ENCODE measurements at places on chromosomes 6 and 20. TPM values are rescaled to one million over a fixed set of nuclear protein-coding genes. Genes with fewer than 3 reads are reported as not detected.

- H3K27ac ChIP-seq: no peak overlapping the region
- no peaks in the 10 kb centered on the region for H3K27me3 ChIP-seq
- H3K4me3 ChIP-seq: no peak overlapping the region
- no peak for DNase-seq
- H3K4me1 ChIP-seq: no peaks in the 10 kb centered on the region
- H3K36me3 ChIP-seq: no peaks in the 10 kb centered on the region
Observed at GRCh38 chr6:72267470-72267869, 354.4 kb upstream of the KCNQ5 start.

GRCh38 chr6:138535728-138536455 lies 36.6 kb upstream of the NHSL1 start:
- no peaks in the 10 kb centered on the region for H3K36me3 ChIP-seq
- no peaks in the 10 kb centered on the region for H3K4me1 ChIP-seq
- DNase-seq: no peak
- H3K27ac ChIP-seq: no peak overlapping the region
- H3K27me3 ChIP-seq: no peaks in the 10 kb centered on the region

Gene NRN1
- total RNA-seq: 9.3 TPM

GRCh38 chr6:40804905-40805304 lies 217.7 kb upstream of the LRFN2 start:
- H3K27ac ChIP-seq: no peak overlapping the region
- no peaks in the 10 kb centered on the region for H3K36me3 ChIP-seq
- no peak overlapping the region for H3K4me3 ChIP-seq
- no peak for DNase-seq
- H3K27me3 ChIP-seq: no peaks in the 10 kb centered on the region
- H3K4me1 ChIP-seq: peaks cover 28% of the 10 kb centered on the region

GRCh38 chr6:13908955-13909381 lies 15.8 kb upstream of the RNF182 start:
- H3K4me1 ChIP-seq: no peaks in the 10 kb centered on the region
- H3K27me3 ChIP-seq: no peaks in the 10 kb centered on the region
- H3K4me3 ChIP-seq: no peak overlapping the region
- no peak overlapping the region for H3K27ac ChIP-seq
- DNase-seq: no peak
- H3K36me3 ChIP-seq: no peaks in the 10 kb centered on the region

Gene TFAP2A
- total RNA-seq: not detected

DNA sequence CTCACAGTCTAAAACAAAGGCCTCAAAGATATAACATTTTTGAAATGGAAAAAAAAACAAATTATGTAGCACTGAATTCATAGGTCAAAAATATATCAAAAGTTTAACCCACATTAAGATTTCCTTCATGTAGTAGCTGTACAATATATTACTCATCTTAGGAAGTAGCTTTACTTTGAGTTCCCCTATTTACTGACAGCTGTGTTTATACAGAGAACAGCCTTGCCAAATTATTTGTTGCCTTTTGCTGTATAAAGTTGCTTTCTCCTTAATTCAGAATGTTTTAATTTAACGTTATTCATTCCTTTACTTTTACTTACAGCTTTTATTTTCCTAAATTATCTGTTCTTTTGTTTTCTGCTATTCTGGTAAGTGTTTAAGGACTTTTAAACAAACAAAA lies 181.0 kb downstream of the COL12A1 start:
- no peak overlapping the region for H3K4me3 ChIP-seq
- no peak for DNase-seq
- H3K36me3 ChIP-seq: no peaks in the 10 kb centered on the region
- no peaks in the 10 kb centered on the region for H3K27me3 ChIP-seq
- no peaks in the 10 kb centered on the region for H3K4me1 ChIP-seq
- no peak overlapping the region for H3K27ac ChIP-seq

- no peak overlapping the region for H3K4me3 ChIP-seq
- no peaks in the 10 kb centered on the region for H3K4me1 ChIP-seq
- H3K27me3 ChIP-seq: no peaks in the 10 kb centered on the region
- H3K27ac ChIP-seq: no peak overlapping the region
- DNase-seq: no peak
- H3K36me3 ChIP-seq: no peaks in the 10 kb centered on the region
Observed at GRCh38 chr20:62659488-62660239, 17.4 kb downstream of the SLCO4A1 start.

DNA sequence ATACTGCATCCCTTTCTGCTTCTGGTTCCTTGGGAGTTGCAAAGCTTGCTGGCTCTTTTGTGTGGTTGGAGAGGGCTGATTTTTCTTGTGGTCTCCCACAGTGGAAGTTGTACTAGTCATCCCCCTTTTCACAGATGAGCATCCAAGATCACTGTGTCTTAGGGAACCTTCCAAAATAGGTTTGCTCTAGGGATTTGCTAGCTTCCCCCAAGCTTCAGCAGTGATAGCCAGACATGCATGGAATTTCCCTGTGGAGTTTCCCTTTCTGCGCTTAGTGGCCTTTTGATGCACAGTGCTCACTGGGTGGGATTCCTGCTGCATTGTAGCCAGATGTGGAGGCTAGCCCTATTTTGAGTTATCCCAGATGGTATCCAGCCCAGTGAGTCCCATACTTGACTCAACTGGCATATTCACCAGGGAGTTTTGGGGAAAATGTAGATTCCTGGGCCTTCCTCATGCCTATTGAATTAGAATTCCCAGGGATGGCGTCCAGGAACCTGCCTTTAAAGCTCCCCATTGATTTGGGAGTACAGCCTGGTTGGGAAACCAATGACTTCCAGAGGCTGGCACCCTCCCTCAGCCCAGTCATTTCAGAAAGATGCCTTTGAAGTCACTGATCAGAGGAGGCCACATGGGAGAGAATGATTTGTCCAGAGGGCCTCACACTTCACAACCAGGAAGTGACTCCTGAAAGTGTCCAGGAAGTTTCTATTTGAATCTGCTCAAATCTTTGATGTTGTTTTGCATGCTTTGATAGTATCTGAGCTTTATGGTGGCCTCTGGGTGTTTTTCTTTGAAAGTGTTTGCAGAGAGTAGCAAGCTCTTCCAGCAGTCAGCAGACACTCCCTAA lies 25.9 kb downstream of the PPARD start:
- no peaks in the 10 kb centered on the region for H3K27me3 ChIP-seq
- peaks cover 63% of the 10 kb centered on the region for H3K4me1 ChIP-seq
- no peak overlapping the region for H3K4me3 ChIP-seq
- DNase-seq: no peak
- H3K27ac ChIP-seq: peak overlapping the region; percentile 83

GRCh38 chr6:75230484-75231325 lies 12.9 kb downstream of the COX7A2 start:
- H3K4me3 ChIP-seq: no peak overlapping the region
- H3K36me3 ChIP-seq: peaks cover 2% of the 10 kb centered on the region
- H3K27ac ChIP-seq: no peak overlapping the region
- peaks cover 12% of the 10 kb centered on the region for H3K4me1 ChIP-seq
- no peaks in the 10 kb centered on the region for H3K27me3 ChIP-seq

Gene HNF4A
- total RNA-seq: not detected

DNA sequence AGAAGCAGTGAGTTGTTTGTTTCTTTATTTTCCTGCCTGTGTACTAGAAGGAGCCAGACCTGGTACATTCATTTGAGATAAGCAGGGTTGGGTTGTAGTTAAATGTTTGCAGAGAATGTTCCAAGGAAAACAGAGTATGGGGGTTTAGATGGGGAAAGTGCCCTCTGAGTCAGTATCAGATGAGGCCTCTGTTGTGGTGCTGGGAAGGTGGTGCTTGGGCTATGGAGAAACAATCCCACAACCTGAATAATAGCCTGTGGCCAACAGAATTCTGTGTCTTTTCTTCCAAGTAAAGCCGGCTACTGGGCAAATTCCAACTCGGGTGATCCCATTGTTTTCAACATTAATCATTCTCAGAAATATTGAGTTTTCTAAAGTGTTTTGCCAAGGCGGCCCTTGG lies 109.3 kb downstream of the RNF144B start:
- DNase-seq: no peak
- no peak overlapping the region for H3K27ac ChIP-seq
- H3K36me3 ChIP-seq: no peaks in the 10 kb centered on the region

DNA sequence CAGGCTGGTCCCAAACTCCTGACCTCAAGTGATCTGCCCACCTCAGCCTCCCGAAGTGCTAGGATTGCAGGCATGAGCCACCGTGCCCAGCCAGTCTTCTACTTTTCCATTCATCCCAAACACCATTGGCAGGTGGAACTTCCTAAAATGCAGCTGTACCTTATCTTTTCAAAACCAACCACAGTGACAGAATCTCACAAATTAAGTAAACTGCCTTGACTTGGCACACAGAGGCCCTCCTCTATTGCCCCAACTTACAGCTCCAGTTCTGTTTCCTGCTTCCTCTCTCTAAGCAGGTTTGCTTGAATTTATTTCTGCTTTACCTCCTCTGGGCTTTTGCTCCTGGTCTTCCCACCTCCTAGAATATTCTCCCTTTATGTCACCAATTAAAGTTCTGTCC lies 7.6 kb downstream of the MYB start:
- H3K27ac ChIP-seq: no peak overlapping the region
- H3K27me3 ChIP-seq: peaks cover 28% of the 10 kb centered on the region
- DNase-seq: no peak
- no peak overlapping the region for H3K4me3 ChIP-seq
- peaks cover 2% of the 10 kb centered on the region for H3K36me3 ChIP-seq

GRCh38 chr6:149235130-149235561 lies 82.4 kb upstream of the TAB2 start:
- DNase-seq: no peak
- no peak overlapping the region for H3K27ac ChIP-seq
- H3K27me3 ChIP-seq: no peaks in the 10 kb centered on the region
- H3K4me3 ChIP-seq: no peak overlapping the region
- H3K36me3 ChIP-seq: no peaks in the 10 kb centered on the region
- no peaks in the 10 kb centered on the region for H3K4me1 ChIP-seq

Gene MYB
- not detected for total RNA-seq

DNA sequence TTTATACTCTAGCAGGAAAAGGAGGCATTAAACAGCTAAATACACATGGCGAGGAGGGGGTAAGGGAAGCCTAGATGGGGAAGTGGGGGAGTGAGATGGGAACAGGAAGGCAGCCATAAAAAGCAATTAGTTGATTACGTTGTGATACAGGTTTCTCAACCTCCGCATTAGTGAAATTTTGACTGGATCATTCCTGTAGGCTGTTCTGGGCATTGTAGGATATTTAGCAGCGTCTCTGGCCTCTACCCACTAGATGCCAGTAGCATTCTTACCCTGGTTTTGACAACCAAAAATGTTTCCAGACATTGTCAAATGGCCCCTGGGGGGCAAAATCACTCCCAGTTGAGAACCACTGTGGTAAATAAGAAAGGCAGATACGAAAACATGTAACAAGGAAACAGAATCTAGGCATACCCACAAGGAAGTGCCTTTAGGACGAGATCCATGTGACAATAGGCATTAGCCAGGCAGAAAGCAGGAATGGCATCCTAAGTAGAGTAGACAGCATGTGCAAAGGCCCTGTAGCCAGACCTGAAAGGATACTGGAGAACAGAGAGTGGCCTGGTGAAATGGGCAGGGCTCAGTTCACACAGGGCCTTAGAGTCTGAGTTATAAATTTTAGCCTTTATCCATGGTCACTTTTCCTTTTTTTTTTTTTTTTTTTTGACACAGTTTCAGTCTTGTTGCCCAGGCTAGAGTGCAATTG lies 25.8 kb upstream of the PTPN1 start:
- peak overlapping the region; percentile 84 for H3K27ac ChIP-seq
- DNase-seq: no peak
- peaks cover 9% of the 10 kb centered on the region for H3K4me1 ChIP-seq
- no peaks in the 10 kb centered on the region for H3K27me3 ChIP-seq
- H3K4me3 ChIP-seq: peak overlapping the region; percentile 63

- no peak overlapping the region for H3K4me3 ChIP-seq
- H3K27ac ChIP-seq: no peak overlapping the region
- H3K4me1 ChIP-seq: no peaks in the 10 kb centered on the region
- DNase-seq: no peak
- no peaks in the 10 kb centered on the region for H3K27me3 ChIP-seq
Observed at GRCh38 chr6:134624781-134625180, 306.9 kb upstream of the SGK1 start.

DNA sequence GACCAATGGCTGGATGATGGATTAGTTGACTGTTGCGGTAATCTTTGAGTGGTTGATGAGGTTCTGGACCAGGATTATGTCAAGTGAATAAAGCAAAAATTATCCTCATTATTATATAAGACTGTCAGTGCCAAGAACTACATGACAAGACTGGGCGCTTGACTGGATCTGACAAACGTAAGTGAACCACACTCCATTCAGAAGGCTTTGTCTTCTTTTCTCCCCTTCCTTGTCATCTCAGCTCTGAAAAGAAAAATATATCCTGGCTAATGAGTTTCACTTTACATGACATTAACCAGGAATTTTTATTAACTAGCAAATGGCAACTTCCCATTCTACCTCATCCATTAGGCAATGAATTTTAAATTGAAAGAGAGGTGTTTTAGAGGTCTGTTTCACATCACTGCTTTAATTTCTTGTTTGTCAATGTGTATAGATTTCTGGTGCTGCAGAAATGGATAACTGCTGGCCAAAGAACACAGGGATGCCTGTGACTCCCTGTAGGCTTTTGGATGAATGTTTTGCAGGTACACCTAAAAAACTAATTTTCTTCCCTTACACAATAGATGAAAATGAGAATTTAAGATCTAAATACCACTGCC lies 150.1 kb downstream of the ELOVL4 start:
- no peak overlapping the region for H3K27ac ChIP-seq
- DNase-seq: no peak
- H3K27me3 ChIP-seq: no peaks in the 10 kb centered on the region
- H3K4me3 ChIP-seq: no peak overlapping the region
- H3K36me3 ChIP-seq: no peaks in the 10 kb centered on the region

- peak overlapping the region; percentile 63 for H3K27ac ChIP-seq
- H3K4me1 ChIP-seq: peaks cover 80% of the 10 kb centered on the region
- DNase-seq: no peak
- no peak overlapping the region for H3K4me3 ChIP-seq
- H3K27me3 ChIP-seq: no peaks in the 10 kb centered on the region
Observed at GRCh38 chr6:15441215-15441868, 195.5 kb downstream of the JARID2 start.

- no peak overlapping the region for H3K4me3 ChIP-seq
- H3K4me1 ChIP-seq: no peaks in the 10 kb centered on the region
- no peaks in the 10 kb centered on the region for H3K27me3 ChIP-seq
- DNase-seq: no peak
- no peaks in the 10 kb centered on the region for H3K36me3 ChIP-seq
Observed at GRCh38 chr6:170111141-170111664, 179.7 kb downstream of the DLL1 start.

- no peak for DNase-seq
- H3K4me1 ChIP-seq: peaks cover 32% of the 10 kb centered on the region
- H3K27ac ChIP-seq: peak overlapping the region; percentile 25
- no peaks in the 10 kb centered on the region for H3K36me3 ChIP-seq
- H3K27me3 ChIP-seq: no peaks in the 10 kb centered on the region
- H3K4me3 ChIP-seq: no peak overlapping the region
Observed at GRCh38 chr20:34528921-34529297, 12.7 kb downstream of the DYNLRB1 start.

GRCh38 chr20:36162272-36162966 lies 7.9 kb downstream of the EPB41L1 start:
- H3K4me3 ChIP-seq: no peak overlapping the region
- no peaks in the 10 kb centered on the region for H3K4me1 ChIP-seq
- no peak overlapping the region for H3K27ac ChIP-seq
